GM04504 (cell line): ENCODE measurements at places on chromosomes 13 and 19.

- no peak for DNase-seq
Observed at GRCh38 chr13:98533912-98534311, 43.0 kb downstream of the STK24 start.

DNA sequence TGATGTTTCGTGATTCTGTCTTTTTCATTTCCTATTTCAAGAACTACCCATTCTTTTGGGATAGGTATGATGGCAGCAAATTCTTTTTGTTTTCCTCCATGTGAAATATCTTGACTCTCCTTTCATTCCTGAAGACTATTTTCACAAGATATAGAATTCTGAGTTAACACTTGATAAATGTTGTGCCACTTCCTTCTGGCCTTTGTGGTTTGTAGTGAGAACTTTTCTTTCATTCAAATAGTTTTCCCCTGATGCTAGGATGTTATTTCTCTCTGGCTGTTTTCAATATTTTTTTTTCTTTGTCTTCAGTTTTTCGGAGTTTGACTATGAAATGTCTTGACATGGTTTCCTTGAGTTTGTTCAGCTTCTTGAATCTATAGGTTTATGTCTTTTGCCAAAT is 8.3 kb upstream of the TUBGCP3 start:
- no peak for DNase-seq

- no peak for DNase-seq
Observed at GRCh38 chr13:65746406-65746921, 1483.7 kb downstream of the PCDH9 start.

- no peak for DNase-seq
Observed at GRCh38 chr13:73496711-73497110, 437.9 kb downstream of the KLF5 start.

DNA sequence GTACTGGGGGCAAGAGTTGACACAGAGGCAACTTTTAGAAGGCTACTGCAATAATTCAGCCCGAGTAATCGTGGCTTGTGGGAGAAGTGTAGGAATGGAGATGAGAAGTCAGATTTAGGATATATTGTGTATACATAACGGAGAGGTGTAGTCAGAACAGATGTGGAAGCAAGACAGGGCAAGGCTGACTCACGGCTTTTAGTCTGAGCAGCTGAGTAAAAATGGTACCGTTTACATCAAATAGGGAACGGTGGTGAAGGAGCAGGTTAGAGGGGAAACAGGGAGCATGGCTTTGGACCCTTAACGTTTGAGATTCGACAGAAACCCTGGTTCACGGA is 796 bp upstream of the LSM14A start:
- peak; percentile 38 for DNase-seq

DNA sequence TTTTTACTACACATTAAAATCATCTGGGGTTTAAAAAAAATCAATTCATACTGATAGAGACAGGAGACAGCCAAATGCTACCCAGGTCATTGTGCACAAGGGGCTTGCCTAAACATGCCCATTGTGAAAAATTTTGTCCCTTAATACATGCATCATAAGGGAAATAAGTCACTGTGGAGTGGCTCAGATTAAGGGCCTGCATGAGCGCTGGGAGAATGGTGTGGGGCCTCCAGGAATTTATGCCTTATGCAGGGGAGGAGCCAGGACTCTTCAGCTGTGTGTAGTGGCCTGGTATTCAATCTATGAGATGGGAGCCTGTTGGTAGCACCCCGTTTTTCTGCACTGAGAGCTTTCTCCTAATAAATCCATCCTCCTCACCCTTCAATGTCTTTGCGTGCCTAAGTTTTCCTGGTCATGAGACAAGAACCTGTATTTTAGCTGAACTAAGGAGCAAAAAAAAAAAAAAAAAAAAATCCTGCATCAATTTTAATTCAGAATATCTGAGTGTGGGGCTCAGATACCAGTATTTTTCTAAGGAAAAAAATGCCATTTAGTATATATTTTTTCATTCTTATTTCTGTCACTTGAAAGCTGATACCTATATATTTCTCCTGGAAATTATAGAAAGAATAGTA is 997.6 kb upstream of the ATXN8OS start:
- DNase-seq = no peak

- no peak for DNase-seq
Observed at GRCh38 chr19:17762505-17763229, 11.4 kb downstream of the FCHO1 start.

- no peak for DNase-seq
Observed at GRCh38 chr13:36096461-36097416, 34.4 kb downstream of the DCLK1 start.

DNA sequence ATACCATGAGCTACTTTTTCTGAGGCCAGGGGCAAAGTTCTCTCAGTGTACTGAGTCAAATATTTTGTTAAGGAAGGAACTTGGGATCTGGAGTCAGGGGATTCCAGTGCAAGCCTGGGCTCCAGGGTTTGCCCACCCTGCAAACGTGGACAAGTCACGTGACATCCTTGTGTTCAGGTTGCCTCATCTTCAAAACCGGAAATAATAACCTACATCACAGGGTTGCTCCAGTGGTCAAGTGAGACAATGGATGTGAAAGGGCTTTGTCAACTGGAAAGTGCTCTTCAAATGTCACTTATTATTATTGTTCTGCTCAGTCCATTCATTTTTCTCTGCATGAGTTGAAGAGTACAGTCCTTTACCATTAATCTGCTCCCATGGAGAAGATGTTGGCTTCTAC is 414.9 kb downstream of the COG6 start:
- DNase-seq = no peak

GRCh38 chr19:47725759-47726401 is 12.7 kb downstream of the EHD2 start:
- no peak for DNase-seq

GRCh38 chr13:71524613-71525304 is 342.2 kb downstream of the DACH1 start:
- peak; percentile 20 for DNase-seq

- no peak for DNase-seq
Observed at GRCh38 chr13:36261011-36261410, 36.6 kb downstream of the CCDC169 start.

DNA sequence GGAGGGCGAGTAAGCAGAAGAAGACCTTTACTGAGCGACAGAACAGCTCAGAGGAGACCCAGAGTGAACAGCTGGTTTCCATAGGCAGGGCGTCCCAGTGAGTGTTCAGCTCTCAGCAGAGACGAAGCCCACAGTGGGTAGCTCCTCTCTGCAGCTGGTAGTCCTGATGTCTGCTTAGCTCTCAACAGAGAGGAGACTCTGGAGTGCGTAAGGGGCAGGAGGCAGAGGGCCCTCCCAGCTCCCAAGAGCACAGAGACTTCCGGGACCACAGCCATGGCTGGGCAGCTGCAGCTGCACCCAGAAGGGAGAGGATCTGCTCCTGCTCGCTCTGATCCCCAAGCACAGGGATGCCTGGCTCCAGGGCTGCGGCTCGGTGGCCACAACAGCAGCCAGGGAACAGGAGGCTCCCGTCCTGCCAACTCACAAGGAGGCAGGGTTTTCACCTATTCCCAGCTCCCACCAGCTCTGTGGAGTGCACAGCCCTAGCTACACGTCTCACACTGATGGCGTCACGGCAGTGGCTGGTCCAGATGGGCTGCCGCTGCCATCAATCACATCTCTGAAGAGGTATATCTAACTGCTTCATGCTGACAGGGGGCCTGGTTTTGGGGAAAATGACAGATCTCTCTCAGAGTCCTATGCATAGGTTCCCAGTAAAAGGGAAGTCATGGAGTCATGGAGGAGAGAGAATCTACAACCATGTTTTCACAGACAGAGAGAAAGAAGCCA is 2660.1 kb upstream of the PCDH20 start:
- DNase-seq = no peak
